ENCODE measurements at places on chromosomes 12 and 14. TPM values are rescaled to one million over a fixed set of nuclear protein-coding genes. Genes with fewer than 3 reads are reported as not detected.

DCN gene
- 35.6 TPM for total RNA-seq

RHEBL1 gene
- 1.2 TPM for total RNA-seq

ACTR6 gene
- total RNA-seq = 12.8 TPM

TMEM30B gene
- 0.34 TPM for total RNA-seq

ANKRD33 gene
- total RNA-seq = 0.19 TPM

TTC5 gene
- total RNA-seq = 30.5 TPM

BEST3 gene
- total RNA-seq = 0.09 TPM

OR10AD1 gene
- 0.09 TPM for total RNA-seq

AQP5 gene
- total RNA-seq = 0.47 TPM

KRT1 gene
- not detected for total RNA-seq

C14orf39 gene
- not detected for total RNA-seq

GLT1D1 gene
- not detected for total RNA-seq

DDX51 gene
- 7.5 TPM for total RNA-seq

ARHGAP9 gene
- not detected for total RNA-seq

SLC6A15 gene
- total RNA-seq = 0.51 TPM

PTPRR gene
- total RNA-seq = not detected

BCL7A gene
- total RNA-seq = 6.8 TPM

GCN1 gene
- 166 TPM for total RNA-seq
